ENCODE measurements at places on chromosomes 11 and 22. TPM values are rescaled to one million over a fixed set of nuclear protein-coding genes. Genes with fewer than 3 reads are reported as not detected.

DNA sequence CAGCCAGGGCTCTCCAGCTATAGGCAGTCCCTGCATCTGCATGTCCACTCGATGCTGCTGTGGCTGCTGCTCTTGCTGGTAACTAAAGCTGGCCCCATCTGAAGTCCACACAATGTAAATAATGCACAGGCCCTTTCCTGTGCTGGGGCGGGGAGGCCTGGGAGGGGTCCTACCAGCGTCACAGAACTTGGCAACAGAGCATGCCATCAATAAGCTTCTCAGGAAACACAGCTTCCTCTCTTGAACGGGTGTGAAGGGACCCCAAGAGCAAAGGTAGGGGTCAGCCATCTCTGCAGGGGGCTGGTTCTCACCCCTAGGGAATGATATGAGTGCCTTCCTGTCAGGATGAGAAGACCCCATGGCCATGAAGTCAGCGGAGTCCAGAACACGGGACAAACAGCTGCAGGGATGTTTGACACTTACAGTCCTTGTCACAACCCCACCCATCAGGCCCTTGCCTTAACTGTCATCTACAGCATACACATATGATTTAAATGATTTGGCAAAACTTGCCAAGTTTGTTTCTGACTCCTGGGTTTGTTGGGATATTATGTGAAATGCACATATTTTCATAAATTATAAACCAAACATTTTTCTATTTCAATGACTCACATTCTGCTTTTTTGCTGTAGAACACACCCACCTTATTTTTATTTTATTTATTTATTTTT is 39.1 kb upstream of the LYVE1 start:
- DNase-seq: no peak

DNA sequence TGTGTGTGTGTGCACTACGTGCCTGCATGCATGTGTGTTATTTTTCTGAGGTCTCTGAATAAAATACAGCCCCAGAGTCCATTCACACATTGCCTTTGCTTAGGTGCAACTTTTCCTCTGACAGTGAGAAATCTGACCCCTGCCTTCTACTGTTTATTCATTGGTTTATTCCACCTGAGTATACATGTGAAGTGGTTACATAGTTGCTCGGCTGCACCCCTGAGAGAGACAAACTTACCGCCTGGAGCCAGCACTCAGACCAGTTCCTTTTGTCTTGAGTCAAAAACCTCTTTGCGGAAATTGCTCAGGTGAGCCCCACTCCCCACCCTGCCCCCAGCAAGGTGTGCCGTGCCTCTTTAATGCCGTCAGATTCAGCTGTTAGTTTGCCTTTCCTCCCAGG is 363.6 kb downstream of the BRD1 start:
- no peak for DNase-seq

DNA sequence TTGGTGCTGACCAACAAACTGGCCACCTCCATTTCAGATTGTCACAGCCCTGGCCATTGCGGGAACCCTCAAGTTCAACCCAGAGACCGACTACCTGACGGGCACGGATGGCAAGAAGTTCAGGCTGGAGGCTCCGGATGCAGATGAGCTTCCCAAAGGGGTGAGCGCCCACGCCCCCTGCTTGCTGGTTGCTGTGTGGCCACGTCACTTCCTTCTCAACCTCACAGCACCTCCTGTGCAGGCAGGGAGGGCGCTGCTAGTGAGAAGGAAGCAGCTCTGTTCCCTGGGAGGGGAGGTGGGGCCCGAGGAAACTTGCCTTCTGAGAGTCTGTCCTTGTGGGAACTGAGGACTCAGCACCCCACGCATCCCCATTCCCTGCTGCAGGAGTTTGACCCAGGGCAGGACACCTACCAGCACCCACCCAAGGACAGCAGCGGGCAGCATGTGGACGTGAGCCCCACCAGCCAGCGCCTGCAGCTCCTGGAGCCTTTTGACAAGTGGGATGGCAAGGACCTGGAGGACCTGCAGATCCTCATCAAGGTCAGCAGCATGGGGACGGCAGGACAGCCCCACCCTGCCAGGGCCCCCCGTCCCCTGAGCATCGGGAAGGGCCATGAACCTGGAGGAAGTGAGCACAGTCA is 19.3 kb downstream of the POLR3H start:
- DNase-seq: peak; percentile 42

DNA sequence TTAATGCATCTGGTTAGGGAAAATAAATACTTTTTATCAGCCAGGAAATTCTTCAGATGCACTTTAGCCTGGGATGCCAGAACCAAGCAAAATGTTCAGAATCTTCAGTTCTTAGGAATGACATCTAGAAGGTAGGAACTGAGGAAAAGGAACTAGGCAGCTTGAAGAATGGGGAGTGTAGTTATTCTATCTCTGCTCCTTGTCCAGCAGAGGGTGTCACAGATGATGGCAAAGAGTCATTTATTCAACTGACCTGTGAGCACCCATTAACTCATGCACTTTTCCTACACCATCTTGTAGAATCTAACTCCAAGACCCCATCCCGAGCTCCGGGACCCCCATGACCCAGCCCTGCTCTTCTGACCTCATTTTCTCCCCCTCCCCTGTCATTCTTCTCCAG is 122.1 kb upstream of the ISX start:
- no peak for DNase-seq

GRCh38 chr11:63761931-63762653 is 6.5 kb downstream of the ZFTA start:
- no peak for DNase-seq

- no peak for DNase-seq
Observed at GRCh38 chr11:96299155-96299888, 43.7 kb downstream of the MAML2 start.

DNA sequence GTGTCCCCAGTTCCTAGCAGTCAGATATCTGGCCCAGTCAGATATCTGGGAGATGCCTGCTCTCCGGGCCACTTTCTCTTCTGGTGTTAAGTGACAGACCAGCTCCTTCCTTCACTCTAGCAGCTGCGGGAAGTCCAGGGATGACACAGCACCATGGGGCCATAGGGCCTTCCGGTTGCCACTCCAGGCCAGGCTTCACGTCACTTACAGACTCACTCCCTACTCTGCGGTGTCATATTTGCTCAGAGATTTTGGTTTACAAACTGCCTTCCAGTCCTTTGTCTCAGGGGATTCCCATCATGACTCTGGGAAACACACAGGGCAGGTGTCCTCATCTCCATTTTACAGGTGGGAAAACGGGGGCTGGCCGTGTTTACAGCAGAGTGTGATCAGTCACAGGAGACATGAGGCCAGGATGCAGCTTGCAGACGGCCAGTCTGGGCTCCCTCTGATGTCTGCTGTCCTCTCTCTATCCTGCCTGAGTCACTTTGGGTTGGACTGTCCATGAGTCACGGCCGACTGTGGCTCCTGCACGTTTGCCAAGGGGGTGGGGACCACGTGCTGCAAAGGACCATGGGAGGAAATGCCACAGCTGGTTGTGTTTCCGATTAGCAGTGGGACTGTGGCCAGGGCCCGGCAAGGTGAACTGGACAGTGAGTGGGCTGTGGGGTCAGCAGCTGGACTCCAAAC is 8.2 kb upstream of the TBC1D22A start:
- peak; percentile 96 for DNase-seq

DNA sequence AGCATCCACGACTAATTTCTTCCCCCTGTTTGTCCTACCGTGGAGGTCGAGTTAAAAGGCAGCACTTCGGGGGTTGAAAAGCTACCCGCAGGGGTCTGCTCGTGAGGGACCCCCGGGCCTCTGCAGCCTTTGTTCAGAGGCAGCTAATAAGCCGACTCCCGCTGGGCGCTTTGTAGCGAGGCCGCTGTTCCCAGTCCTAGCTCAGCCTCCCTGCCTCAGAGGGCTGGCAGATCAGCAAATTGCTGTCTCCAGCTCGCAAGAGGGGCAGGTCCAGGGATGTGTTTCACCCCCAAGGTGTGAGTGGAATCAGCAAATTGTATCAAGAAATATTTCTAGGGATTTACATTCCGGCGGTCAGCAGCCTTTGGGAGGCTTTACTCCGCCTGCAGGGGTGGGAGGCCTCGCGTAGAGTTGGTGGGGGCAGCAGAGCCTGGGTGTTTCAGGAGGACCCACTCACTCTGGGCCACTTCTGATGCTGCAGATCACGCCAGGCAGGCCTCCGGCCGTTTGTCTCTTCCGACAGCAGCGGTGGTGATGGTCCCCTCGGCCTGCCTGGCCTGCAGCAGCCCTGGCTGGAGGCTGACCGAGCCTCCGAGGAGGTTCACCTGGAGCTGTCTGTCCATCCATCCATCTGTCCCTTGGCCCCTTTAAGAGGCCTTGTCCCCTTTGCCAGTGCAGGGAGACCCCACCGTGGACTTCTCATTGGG is 21.6 kb upstream of the KCNQ1OT1 start:
- no peak for DNase-seq

- DNase-seq: no peak
Observed at GRCh38 chr11:86341382-86341781, 33.3 kb upstream of the CCDC81 start.

- no peak for DNase-seq
Observed at GRCh38 chr11:124394408-124394807, 4.4 kb downstream of the OR8B3 start.

DNA sequence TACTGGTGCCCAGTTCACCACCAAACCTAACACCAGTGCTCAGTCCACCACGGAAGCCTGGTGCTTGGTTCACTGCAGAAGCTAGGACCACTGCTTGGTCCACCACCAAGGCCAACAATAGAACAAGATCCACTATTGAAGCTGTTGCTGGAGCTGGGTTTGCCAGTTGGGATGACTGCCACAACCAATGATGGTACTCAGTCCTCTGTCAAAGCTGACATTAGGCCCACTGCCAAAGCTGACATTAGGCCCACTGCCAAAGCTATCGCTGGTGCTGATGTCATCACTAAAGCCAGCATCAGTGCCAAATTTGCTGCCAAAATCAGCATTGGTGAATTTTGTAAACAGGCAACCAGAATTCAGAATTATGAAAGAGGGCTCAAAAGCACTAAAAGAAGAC is 1850.2 kb upstream of the RAG2 start:
- DNase-seq: no peak

DNA sequence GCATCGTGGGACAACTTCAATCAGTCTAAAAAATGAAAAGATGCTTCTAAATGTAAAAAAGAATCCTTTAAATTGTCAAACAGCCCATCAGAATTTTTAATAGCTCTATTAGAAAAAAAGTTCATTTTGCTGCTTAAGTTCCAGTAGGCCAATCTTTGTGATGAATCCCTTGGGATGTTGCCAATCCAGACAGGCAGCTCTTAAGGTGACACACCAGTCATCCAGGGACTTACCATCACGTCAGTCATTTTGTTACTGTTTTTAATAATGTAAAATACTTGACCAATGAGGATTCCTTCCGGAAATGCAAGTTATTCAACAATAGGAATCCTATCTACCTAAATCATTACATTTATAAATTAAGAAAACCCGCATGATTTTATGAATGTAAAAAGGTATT is 47.8 kb upstream of the TMEM45B start:
- no peak for DNase-seq

DNA sequence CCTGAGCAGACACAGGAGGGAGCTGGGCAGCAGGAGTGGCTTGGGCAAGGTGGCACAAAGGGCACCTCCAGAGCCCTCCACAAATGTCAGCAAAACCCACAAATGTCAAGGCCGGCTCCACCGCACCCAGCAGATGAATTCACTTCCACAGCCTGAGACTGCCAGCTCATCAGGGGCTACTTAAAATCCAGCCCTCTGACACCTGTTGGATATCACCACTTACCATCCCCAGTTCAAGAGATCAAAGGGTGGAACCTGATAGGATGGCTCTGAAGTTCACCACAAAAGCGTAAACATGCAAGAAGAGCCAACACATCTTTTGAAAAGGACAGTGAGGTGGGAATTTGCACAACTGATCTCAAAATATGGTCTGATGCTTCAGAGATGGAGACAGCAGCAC is 168.6 kb upstream of the GRK3 start:
- no peak for DNase-seq

- DNase-seq: no peak
Observed at GRCh38 chr11:69995697-69996096, 82.4 kb upstream of the ANO1 start.

DNA sequence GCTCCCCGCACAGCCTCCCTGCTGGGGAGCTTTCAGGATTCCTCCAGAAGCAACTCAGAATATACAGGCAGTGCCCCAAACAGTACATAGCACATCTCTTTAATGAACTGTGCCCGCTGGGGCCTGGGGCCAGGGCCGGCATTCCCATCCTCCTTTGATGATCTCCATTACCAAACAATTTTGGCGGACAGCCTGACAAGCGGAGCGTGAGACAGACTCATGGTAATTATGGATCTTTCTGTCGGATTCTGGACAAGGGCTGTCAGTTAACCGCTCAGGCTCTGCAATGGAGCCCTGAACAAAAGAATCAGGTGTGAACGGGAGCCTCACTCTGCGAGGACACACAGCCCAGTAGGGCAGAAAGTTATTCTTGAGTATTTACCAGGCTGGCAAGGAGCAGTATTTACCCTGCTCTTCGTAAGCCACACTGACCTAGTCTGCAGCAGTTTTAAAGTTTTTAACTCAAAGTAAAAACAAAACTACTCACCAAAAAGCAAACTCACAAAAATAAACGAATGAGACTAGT is 174.0 kb downstream of the TBC1D22A start:
- no peak for DNase-seq

- no peak for DNase-seq
Observed at GRCh38 chr22:29117799-29118477, 45.1 kb downstream of the KREMEN1 start.

- no peak for DNase-seq
Observed at GRCh38 chr11:24559315-24559714, 62.5 kb downstream of the LUZP2 start.

DNA sequence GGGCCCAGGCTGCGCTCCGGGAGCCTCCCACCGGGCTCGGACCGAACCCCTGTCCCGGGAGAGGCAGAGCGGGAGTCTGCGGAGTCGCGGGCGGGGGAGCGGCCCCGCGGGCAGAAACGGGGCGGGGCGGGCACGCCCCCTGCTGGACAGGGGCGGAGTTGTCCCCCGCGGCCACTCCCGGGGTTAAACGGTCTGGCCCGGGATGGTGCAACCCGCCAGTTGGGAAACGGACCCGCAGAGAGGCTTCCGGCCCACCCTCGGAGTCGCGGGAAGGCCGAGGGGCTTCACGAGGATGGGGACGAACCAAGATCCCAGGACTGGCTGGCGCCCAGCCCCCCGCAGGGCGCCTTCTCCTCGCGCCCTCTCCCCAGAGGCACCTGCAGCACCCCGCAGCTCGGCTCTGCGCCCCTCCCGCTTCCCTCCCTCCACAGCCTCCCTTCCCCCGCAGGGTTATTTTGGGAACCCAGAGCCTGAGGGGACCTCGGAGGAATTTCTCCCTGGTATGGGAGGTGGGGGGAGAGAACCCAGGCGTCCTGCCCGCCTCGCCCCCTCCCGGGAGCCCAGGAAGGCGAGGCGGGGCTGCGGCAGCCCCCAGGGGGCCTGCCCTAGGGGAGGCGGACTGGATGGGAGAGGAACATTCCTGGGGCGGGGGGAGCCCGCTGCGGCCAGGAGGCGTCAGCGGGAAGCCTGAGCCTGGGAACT is 902 bp downstream of the RASGRP2 start:
- DNase-seq: peak; percentile 70

FOLR3 gene
- 0.64 TPM for total RNA-seq

MGAT3 gene
- 0.64 TPM for total RNA-seq

ELFN2 gene
- 0.32 TPM for total RNA-seq

NAALADL1 gene
- total RNA-seq: 23.7 TPM

DNAJB7 gene
- not detected for total RNA-seq

TREH gene
- not detected for total RNA-seq

APOL1 gene
- total RNA-seq: 12.9 TPM

OR5B21 gene
- not detected for total RNA-seq

PDE2A gene
- total RNA-seq: under 0.01 TPM

PTPRCAP gene
- 0.32 TPM for total RNA-seq

CNGA4 gene
- 0.43 TPM for total RNA-seq

TNNI2 gene
- not detected for total RNA-seq

SNX32 gene
- under 0.01 TPM for total RNA-seq

FBXO3 gene
- 16.8 TPM for total RNA-seq

LYVE1 gene
- total RNA-seq: under 0.01 TPM
